ENCODE measurements at places on chromosomes 6 and 20. TPM values are rescaled to one million over a fixed set of nuclear protein-coding genes. Genes with fewer than 3 reads are reported as not detected.

- no peak overlapping the region for H3K4me3 ChIP-seq
- no peaks in the 10 kb centered on the region for H3K4me1 ChIP-seq
- no peak for DNase-seq
- H3K27me3 ChIP-seq = no peaks in the 10 kb centered on the region
- peaks cover 6% of the 10 kb centered on the region for H3K36me3 ChIP-seq
Measured at GRCh38 chr6:87482366-87482765, 9.6 kb downstream of the SLC35A1 start.

DNA sequence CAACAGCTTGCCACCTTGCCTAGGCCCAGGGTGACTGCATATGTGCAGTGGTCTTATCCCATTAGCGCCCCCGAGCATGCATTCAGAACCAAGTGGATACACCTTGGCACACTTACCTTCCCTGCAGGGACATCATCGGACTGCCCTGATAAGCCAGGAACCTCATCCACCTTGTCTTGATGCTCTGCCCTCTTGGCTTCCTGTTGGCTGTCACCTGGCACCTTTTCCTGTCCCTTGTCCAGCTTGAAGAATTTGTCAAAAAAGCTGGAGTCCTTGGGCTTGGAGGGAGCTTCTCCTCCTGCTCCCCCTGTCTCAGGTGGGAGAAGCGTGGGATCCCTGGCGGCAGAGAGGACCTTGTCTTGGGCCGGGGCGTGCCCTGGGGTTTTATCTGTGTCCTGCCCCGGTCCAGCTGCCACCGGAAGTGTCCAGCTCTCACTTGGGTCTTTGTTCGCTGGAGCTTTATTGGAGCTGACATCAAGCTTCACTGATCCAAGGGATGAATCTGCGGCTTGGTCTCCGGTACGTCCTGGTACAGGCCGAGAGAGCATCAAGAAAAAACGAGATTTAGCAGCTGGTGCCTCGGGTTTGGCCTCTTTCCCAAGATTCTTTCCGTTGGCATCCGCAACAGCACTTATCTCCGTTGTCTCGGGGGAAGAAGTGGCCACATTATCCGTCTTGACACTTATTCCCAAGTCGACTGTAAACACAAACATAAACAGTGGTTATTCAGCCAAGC is 42.0 kb downstream of the BCAS1 start:
- H3K27me3 ChIP-seq = no peaks in the 10 kb centered on the region
- H3K36me3 ChIP-seq = no peaks in the 10 kb centered on the region
- DNase-seq = no peak
- no peak overlapping the region for H3K4me3 ChIP-seq
- no peak overlapping the region for H3K27ac ChIP-seq

GRCh38 chr6:149978610-149979009 is 14.9 kb downstream of the ULBP1 start:
- no peaks in the 10 kb centered on the region for H3K4me1 ChIP-seq
- H3K36me3 ChIP-seq = no peaks in the 10 kb centered on the region
- no peak overlapping the region for H3K27ac ChIP-seq
- H3K27me3 ChIP-seq = peaks cover 99% of the 10 kb centered on the region

- H3K4me3 ChIP-seq = no peak overlapping the region
- no peak overlapping the region for H3K27ac ChIP-seq
- H3K4me1 ChIP-seq = peaks cover 49% of the 10 kb centered on the region
- DNase-seq = no peak
Measured at GRCh38 chr6:41584668-41585205, 38.6 kb downstream of the FOXP4 start.

- no peaks in the 10 kb centered on the region for H3K36me3 ChIP-seq
- H3K27ac ChIP-seq = no peak overlapping the region
- peaks cover 30% of the 10 kb centered on the region for H3K27me3 ChIP-seq
- H3K4me3 ChIP-seq = no peak overlapping the region
- DNase-seq = peak; percentile 16
- H3K4me1 ChIP-seq = peaks cover 30% of the 10 kb centered on the region
Measured at GRCh38 chr6:125310994-125311649, 9.4 kb upstream of the HDDC2 start.

The ZKSCAN4 gene
- total RNA-seq = 8.1 TPM

The THBS2 gene
- total RNA-seq = 1.3 TPM

The EPHA7 gene
- total RNA-seq = 35.8 TPM

The E2F3 gene
- 43.8 TPM for total RNA-seq

The TRIM10 gene
- total RNA-seq = not detected

The BMP2 gene
- total RNA-seq = 0.84 TPM

All from neural crest cell (in vitro differentiated cells).